ENCODE measurements at places on chromosomes 1 and 21.

DNA sequence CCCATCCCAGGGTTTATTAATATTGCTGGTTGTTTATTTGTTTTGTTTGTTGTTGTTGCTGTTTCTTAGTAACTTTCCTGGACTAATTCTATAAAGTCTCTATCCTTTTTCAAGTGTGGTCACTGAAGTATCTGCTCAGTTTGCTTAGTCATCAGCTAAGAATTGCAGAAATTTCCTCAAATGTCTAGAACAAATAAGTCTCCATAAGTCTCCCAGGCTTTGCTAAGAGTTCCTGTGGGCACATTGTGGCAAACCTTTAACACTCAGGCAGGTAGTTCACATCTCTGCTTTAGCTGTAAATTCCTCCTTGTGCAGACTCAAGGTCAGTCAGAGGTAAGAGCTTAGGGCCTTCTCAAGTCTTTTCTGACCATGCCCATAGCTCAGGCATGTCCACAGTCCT lies 38.9 kb upstream of the C1orf185 start:
- DNase-seq, result peak; percentile 55

GRCh38 chr1:30738040-30738714 lies 14.8 kb upstream of the MATN1 start:
- DNase-seq, result no peak

DNA sequence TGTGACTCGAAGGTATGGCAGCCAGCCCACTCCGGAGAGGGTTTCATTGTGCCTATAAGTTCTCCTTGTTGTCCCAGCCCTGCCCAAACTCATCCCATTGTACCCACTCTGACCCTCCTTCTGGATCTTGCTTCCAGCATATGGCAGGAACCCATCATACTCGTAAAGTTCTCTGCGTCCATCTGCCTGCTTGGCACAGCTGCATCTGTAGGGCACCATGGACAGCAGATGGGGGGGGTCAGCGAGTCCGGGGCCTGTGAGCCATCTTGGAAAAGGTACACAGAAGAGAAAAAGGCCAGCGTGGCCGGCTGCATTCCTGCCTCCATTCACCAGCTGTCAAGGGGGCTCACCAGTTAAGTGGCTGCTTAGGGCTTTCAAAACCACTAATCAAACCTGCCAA lies 94.9 kb upstream of the IGSF21 start:
- no peak for DNase-seq

DNA sequence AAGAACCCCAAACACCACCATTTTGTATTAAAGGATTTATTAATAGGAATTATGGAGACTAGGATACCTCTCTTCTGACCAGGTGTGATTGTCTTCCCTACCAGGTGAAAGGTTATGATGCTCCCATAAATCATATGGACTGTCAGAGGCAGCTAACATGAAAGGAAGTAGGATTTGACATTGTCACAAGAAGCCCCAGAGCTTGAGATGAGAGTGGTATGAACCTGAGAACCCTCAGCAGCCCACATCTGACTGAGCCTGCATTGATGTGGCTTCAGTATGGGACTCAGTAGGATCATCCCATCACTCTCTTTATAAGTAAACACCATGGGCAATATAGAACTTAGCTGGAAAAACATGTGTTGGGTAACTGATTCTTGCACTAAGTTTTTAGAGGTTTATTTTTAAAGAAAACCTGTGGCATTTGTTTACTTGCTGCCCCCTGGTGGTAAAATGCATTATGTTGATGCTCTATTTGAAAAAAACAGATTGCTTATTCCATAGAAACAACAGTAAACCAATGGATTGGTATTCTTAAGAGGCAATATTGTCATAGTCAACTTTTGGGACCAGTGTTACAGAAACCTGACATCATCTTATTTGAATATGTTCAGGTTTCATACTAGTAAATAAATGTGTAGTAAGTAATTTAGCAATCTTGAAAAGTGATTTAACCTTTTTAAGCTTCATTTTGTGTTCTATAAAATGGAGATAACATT lies 16.6 kb upstream of the CACYBP start:
- DNase-seq, result no peak

GRCh38 chr1:175390522-175391254 lies 198.1 kb upstream of the KIAA0040 start:
- DNase-seq, result no peak

DNA sequence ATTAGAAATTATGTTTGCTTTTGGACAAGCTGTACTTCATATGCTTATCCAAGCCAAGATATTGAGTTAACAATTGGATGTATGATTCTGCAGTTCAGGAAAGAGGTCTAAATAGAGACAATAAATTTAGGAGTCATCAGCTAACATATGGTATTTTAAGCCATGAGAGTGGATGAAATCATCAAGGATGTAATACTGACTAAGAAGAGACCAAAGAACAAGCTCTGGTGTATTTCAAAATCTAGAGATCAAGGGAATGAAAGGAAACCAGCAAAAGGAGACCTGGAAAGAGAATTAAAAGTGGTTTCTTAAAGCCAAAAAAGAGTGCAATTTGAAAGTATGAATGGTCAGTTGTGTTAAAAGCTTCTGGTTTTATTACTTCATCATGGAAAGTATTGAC lies 183.6 kb upstream of the BEND5 start:
- no peak for DNase-seq

GRCh38 chr1:228851618-228852017 lies 116.3 kb downstream of the RHOU start:
- DNase-seq, result no peak

GRCh38 chr1:225919906-225920305 lies 4.1 kb downstream of the PYCR2 start:
- DNase-seq, result peak; percentile 54

DNA sequence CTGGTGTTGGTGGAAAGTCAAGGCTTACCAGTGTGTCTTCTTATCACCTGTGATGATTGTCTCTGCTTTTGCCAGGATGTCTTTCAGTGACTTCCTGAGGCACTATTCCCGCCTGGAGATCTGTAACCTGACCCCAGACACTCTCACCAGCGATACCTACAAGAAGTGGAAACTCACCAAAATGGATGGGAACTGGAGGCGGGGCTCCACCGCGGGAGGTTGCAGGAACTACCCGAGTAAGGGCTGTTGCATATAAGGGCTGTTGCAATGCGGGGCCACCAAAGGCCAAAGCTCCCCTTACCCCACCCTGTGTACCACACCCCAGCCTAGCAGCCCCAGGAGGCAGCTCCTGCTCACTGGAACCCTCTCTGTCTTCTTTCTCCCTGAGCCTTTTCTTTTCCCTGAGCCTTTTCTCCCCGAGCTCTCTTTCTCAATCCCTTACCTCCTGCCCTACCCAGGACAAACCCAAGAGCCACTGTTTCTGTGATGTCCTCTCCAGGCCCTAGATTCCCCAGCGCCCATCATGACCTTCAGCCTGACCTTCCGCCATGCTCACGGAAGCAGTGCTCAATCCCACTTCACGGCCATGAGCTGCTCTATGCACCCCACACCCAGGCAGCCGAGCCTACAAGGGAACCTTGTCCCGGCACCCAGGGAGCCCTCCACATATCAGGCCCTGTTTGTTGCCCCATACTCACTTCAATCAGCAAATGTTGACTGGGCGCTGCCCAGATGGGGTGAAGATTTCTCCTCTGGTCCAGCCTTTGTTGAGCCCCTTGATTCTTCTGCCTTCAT lies 40.6 kb downstream of the CAPN2 start:
- no peak for DNase-seq

- DNase-seq, result peak; percentile 28
Measured at GRCh38 chr1:19081218-19081893, 124.9 kb upstream of the IFFO2 start.

DNA sequence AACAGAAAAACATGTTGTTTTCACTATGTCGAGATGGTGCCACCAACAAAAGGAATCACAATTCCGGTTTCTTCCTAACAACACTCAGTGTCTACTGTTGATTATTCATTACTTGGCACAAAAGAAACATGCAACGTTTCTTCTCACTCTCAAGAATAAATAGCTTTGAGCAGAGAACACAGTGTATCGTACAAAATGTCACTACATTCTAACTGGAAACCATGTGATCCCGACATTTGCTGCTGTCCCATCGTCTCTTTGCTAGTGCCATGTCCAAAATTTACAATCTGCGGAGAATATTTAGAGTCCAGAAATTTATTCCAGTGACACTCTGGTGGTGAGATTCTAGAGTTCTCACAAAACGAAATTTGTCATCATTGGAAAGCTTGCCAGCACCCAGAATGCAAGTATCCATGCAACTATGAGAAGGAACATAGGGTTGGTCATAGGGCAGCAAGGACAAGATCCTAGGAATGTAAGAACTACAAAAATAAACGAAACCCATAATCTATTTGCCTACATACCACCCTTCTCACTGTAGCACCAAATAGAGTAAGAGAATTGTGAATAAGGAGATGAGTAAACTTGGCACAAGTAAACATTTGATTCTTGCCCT lies 505.1 kb downstream of the LTN1 start:
- no peak for DNase-seq

DNA sequence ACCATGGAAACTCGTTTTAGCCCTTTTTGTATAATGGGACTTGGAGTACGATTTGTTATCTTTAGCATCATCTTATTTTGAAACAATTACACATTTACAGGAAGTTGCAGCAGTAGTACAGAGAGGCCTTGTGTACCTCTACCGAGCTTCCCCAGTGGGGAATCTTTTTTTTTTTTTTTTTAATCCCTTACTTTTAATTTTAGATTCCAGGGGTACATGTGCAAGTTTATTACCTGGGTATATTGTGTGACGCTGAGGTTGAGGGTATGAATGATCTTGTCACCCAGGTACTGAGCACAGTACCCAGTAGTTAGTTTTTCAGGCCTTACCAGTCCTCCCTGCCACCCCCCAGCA lies 45.9 kb downstream of the HHAT start:
- no peak for DNase-seq

- no peak for DNase-seq
Measured at GRCh38 chr1:57686306-57686705, 262.4 kb upstream of the DAB1 start.

DNA sequence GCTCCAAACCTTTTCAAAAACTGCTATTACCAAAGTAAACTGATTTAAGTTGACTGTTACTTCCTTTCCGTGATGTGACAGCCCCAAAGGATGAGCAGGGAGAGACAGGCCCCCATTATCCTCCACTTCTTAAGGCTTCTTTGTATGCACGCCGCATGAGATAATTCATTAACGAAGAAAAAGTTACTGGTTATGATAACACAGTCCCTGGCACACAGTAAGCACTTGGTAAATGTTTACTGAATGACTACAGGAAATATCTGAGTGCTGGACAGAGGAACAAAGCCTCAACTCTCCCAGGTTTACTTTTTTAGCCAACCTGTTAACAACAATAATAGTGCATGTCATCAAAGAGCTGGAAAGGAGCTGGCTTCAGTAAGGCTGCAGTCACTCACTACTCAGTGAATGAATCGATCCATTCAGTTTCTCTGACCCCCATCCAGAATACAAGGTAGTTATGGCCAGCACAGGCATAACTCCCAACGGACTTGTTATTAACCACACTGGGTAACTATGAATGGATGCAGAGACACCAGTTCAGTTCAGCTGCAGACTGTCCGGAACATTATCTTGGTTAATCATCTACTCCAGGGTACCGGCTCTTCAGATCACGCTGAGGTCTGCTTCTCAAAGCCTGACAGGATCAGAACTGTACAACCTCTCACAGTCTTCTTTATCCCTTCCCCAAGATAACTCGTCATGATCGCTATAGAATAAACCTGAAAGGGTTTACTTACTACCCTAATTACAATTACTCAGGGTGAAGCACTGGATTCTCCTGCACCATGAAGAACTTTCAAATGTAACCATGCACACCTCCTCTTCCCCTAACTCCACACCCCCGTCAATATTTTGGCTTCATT lies 58.3 kb downstream of the TGFBR3 start:
- DNase-seq, result no peak

DNA sequence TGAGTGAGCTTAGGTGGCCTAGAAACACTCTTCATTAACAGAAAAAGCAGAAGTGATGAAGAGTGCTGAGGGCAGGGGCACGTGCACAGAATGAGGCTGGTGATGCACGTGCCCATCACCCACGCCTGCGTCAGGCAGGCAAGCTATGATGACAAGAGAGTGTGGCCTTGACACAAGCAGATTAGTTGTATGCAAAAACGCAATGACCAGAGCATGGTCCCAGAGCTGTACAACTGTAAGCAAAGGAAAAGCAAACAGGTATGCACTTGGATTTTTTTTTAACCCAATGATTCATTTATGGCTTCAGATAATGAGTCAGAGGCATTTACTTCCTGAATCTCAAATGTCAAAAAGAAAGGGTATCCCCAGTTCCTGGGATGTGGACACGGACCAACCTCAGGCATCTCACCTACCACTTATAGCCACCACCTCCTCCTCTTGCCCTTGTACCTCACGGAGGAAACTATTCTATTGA lies 9.1 kb upstream of the TMEM61 start:
- DNase-seq, result peak; percentile 45

DNA sequence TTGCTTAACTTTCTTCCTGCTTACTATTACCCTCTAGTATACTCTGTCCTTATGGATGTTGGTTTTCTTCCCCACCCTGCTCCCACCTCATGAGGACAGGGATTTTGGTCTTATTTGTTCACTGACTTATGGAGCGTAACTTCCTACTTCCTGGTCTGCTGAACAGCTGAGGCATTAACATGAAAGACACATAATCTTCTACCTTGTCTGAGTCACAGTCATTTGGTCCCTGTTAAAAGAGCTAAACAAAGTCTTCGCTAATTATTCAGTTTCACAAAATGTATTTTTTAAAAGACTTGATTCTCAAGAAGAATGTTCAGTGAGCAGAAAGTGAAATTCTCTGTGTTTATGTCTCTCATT lies 18.5 kb downstream of the RNASEL start:
- DNase-seq, result no peak

DNA sequence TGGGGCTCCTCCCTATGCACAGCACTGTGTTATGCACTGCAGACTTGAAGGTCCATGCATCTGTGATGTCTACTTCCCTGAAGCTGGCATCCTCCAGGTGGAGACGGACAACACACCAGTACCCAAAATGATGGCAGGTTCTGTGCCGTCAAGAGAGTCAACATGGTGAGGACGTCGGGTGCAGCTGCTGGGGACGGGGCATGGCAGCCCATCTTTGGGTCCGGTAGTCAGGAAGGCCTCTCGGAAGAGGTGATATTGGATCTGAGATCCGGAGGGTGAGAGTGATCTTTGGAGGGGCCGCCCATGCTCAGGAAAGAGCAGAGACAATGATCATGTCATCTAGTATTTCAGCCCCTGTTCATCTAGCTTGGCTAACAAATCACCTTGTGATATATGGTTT lies 104.1 kb downstream of the RIPK4 start:
- DNase-seq, result no peak

GRCh38 chr1:41640756-41641474 lies 156.4 kb upstream of the EDN2 start:
- no peak for DNase-seq

- no peak for DNase-seq
Measured at GRCh38 chr1:60678391-60678790, 404.0 kb upstream of the NFIA start.
